ENCODE measurements at places on chromosomes 12 and 14. TPM values are rescaled to one million over a fixed set of nuclear protein-coding genes. Genes with fewer than 3 reads are reported as not detected.

- no peaks in the 10 kb centered on the region for H3K27me3 ChIP-seq
- no peak overlapping the region for H3K27ac ChIP-seq
- no peak overlapping the region for H3K4me3 ChIP-seq
- H3K4me1 ChIP-seq, result no peaks in the 10 kb centered on the region
- DNase-seq, result no peak
- H3K36me3 ChIP-seq, result no peaks in the 10 kb centered on the region
Observed at GRCh38 chr12:128033473-128033872, 233.5 kb upstream of the TMEM132C start.

DNA sequence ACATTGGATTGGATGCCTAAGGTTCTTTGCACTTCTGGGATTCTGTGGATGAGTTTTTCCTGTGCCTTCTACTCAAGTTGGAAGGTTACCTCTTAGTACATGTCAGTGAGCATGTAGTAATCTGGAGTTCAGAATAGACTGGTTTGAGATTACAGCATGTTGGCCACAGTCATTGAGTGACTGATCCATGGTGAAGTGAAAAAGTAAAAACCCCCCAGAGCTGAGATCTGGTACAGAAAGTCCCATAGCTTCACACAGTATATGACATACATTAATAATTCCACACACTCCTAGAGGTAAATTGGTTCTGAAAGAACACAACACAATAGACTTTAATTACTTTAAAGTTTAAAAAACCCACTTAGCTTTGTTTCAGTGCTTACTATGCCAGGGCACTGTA is 11.9 kb upstream of the CCND2 start:
- H3K36me3 ChIP-seq, result peaks cover 6% of the 10 kb centered on the region
- H3K27ac ChIP-seq, result no peak overlapping the region
- H3K27me3 ChIP-seq, result peaks cover 26% of the 10 kb centered on the region

DNA sequence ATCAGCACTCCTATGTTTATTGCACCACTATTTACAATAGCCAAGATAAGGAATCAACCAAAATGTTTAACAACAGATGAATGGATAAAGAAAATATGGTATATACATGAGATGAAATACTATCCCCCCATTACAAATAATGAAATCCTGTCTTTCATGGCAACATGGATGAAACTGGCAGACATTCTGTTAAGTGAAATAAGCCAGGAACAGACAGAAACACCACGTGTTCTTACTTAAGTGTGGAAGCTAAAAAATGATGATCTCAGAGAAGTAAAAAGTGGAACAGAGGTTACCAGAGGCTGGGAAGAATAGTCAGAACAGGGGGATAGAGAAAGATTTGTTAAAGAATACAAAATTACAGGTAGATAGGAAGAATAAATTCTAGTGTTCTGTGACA is 113.7 kb upstream of the MDM1 start:
- no peak overlapping the region for H3K27ac ChIP-seq
- peaks cover 48% of the 10 kb centered on the region for H3K36me3 ChIP-seq
- DNase-seq, result no peak
- peaks cover 72% of the 10 kb centered on the region for H3K4me1 ChIP-seq
- no peaks in the 10 kb centered on the region for H3K27me3 ChIP-seq
- no peak overlapping the region for H3K4me3 ChIP-seq

GRCh38 chr12:93784339-93785086 is 107.3 kb downstream of the CRADD start:
- no peak overlapping the region for H3K4me3 ChIP-seq
- peak; percentile 45 for DNase-seq
- peaks cover 11% of the 10 kb centered on the region for H3K36me3 ChIP-seq
- H3K4me1 ChIP-seq, result peaks cover 35% of the 10 kb centered on the region
- H3K27me3 ChIP-seq, result no peaks in the 10 kb centered on the region

DNA sequence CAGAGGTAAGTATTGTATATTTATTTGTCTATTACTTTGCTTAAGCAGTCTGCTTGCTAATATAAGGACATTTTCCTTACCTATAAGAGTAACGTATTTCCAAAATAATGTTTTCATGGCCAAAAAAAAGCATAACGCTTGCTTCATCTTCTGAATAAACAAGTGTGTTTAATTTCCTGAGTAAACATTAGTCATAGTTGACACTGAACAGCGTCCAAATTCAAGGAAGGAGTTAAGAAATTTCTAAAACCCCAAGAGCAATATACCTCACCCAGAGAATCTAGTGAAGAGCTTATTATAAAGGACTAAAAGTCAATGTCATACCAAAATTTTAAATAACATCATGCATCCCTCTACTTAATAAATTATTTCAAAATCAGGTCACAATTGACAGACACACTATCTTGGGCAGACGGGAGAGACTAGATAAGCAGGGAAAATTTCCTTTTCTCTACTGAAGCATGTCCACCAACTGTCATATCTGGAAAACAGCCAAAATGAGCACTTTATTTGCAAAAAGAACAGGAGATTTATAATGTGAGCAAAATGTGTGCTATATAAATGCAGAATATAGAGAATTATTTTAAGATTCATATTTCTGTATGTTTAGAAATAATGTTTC is 25.1 kb downstream of the ANKS1B start:
- H3K4me1 ChIP-seq, result no peaks in the 10 kb centered on the region
- no peak for DNase-seq
- H3K36me3 ChIP-seq, result no peaks in the 10 kb centered on the region
- no peak overlapping the region for H3K4me3 ChIP-seq
- no peak overlapping the region for H3K27ac ChIP-seq

DNA sequence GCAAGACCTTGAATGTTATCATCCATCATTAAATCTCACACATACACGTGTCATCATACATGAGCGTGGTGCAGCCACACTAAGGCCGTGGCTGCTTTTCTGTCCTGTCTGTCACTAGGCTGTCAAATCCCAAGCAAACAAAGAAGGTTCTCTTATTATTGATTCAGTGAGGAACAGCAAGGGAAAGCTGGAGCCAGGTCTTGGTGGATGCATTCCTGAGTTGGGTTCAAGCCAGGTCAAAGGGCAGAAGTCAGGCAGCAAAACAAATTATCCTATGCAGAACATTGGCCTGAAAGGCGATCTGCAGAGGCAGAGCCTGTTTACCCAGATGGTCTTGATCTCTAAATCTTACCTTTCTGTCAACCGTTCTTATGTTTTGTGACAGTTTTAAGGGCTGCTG is 252.3 kb downstream of the NEDD1 start:
- H3K27ac ChIP-seq, result no peak overlapping the region
- H3K4me1 ChIP-seq, result no peaks in the 10 kb centered on the region
- H3K36me3 ChIP-seq, result no peaks in the 10 kb centered on the region
- no peak overlapping the region for H3K4me3 ChIP-seq
- no peak for DNase-seq

DNA sequence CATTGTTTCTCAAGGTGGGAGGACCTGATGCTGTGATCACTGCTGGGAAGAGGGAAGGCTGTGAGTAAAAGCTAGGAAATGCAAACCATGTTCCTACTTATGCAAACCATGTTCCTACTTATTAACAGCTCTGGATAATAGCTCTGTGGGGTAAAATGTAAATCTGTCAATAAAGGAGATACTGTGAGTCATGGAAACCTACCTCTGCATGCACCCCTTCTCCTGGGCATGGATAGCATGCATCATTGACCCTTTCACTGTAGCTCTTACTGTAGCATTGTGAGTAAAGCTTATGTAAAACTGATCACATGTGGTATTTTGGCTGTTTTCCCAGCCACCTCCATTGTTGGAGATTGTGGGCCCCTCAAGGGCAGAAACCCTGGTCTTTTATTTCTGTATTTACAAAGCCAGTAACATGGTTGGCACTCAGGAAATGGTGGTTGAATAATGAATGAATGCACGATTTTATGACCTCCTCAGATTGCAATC is 253.7 kb downstream of the GRIN2B start:
- no peaks in the 10 kb centered on the region for H3K27me3 ChIP-seq
- no peak overlapping the region for H3K4me3 ChIP-seq
- H3K4me1 ChIP-seq, result no peaks in the 10 kb centered on the region
- no peaks in the 10 kb centered on the region for H3K36me3 ChIP-seq

DNA sequence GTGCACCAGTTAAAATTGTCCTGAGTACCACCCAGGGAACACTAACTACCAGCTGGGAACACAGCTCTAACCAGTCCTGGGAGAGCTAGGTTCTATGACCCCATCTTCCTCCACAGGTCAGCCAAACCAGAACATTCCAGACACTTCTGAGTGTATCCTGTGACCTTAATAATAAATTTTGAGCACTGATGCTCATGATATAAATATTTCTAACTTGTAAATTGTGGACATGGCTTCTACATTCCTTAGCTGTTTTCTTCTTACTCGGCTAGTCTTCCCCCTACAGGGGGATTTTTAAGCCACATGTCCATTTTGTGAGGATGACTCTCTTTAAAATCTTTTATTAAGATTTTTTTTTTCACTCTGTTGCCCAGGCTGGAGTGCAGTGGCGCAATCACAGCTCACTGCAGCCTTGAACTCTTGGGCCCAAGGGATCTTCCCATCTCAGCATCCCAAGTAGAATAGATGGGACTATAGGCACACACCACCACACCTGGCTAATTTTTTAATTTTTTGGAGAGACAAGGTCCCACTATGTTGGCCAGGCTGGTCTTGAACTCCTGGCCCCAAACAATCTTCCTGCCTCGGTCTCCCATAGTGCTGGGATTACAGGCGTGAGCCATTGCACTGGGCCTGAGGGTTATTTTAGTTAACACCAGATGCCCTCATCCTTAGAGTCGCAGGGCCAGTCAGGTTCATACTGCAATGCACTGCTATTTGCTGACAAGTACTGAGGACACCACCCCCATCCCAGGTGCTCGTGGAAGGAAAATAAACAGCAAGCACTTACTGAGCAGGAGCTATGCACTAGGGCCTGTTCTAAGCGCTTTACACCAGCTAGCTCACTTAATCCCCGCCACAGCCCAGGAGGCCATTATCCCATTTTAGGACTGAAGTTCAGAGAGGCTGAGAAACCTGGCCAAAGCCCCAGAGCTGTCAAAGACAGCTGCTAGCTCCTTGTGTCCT is 142.6 kb upstream of the NCOR2 start:
- H3K4me3 ChIP-seq, result no peak overlapping the region
- DNase-seq, result no peak
- H3K36me3 ChIP-seq, result no peaks in the 10 kb centered on the region
- peaks cover 34% of the 10 kb centered on the region for H3K27me3 ChIP-seq
- peaks cover 18% of the 10 kb centered on the region for H3K4me1 ChIP-seq
- no peak overlapping the region for H3K27ac ChIP-seq

- no peak overlapping the region for H3K27ac ChIP-seq
- H3K27me3 ChIP-seq, result peaks cover 2% of the 10 kb centered on the region
- H3K36me3 ChIP-seq, result no peaks in the 10 kb centered on the region
- no peak for DNase-seq
- no peak overlapping the region for H3K4me3 ChIP-seq
Observed at GRCh38 chr14:56131004-56131864, 13.0 kb downstream of the PELI2 start.

DNA sequence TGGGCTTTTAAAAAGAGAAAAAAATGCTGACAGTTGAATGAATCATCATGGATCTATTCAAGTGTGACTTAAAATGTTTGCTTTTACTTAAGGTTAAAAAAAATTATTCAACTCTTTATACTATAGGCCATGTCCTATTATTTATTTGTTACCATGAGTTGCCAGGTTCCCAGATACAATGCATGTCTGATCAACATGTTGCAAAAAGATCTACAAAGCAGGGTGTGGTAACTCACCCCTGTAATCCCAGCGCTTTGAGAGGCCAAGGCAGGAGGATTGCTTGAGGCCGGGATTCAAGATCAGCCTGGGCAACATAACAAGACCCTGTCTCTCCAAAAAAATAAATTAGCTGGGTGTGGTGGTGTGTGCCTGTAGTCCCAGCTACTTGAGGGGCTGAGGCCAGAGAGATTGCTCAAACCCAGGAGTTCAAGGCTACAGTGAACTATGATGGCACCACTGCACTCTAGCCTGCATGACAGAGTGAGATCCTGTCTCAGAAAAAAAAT is 460.8 kb downstream of the BCAT1 start:
- no peak overlapping the region for H3K4me3 ChIP-seq
- no peak overlapping the region for H3K27ac ChIP-seq
- no peaks in the 10 kb centered on the region for H3K4me1 ChIP-seq

GRCh38 chr14:82710267-82710841 is 1176.7 kb upstream of the SEL1L start:
- H3K4me1 ChIP-seq, result no peaks in the 10 kb centered on the region
- peak; percentile 39 for DNase-seq
- no peaks in the 10 kb centered on the region for H3K27me3 ChIP-seq

DNA sequence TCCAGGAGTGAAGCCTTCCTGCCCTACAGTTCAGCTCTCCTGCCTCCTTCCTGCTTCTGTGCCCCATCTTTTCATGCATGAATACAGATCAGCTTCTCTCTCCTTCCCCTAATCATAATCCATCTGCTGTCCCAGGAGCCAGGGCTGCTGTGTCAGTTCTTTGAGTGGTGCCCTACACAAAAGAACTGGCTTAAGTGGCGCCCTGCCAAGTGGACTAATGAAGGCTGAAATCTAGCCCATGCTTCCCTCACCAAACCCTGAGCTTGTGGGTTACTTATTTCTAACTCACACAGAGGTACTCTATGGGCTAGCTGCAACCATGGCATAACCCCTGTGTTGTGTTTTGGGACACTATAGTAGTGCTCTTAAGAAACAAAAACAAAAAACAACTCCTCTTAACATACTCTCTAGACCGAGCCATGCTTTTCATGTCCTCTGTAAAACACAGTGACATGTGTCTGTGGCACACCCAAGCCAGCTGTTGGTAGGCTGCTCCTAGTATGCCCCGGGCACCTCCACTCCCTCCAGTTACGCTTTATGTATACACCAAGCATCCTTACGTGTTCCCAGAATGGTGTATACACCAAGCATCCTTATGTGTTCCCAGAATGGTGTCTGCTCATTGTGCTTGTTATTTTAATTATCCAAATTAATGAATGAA is 19.3 kb upstream of the ETV6 start:
- H3K4me3 ChIP-seq, result no peak overlapping the region
- DNase-seq, result no peak
- H3K36me3 ChIP-seq, result no peaks in the 10 kb centered on the region
- H3K27me3 ChIP-seq, result peaks cover 5% of the 10 kb centered on the region
- H3K27ac ChIP-seq, result no peak overlapping the region
- no peaks in the 10 kb centered on the region for H3K4me1 ChIP-seq

TC2N gene
- 180 TPM for total RNA-seq

GRCh38 chr12:116927244-116927940 is 16.6 kb downstream of the FBXW8 start:
- H3K4me3 ChIP-seq, result no peak overlapping the region
- peaks cover 45% of the 10 kb centered on the region for H3K4me1 ChIP-seq
- peaks cover 3% of the 10 kb centered on the region for H3K27me3 ChIP-seq
- peaks cover 37% of the 10 kb centered on the region for H3K36me3 ChIP-seq

TOX4 gene
- 85.6 TPM for total RNA-seq

KRT6A gene
- not detected for total RNA-seq

All from activated CD4-positive, alpha-beta memory T cell treated with anti-CD3 and anti-CD28 coated beads, Interleukin-2, amount 10 ng/mL, durations not matched to agents 7 days and 5 days (primary cell).